ENCODE measurements at places on chromosomes 4 and X.

GRCh38 chrX:110401135-110401534 is 42.5 kb downstream of the RTL9 start:
- DNase-seq = no peak

DNA sequence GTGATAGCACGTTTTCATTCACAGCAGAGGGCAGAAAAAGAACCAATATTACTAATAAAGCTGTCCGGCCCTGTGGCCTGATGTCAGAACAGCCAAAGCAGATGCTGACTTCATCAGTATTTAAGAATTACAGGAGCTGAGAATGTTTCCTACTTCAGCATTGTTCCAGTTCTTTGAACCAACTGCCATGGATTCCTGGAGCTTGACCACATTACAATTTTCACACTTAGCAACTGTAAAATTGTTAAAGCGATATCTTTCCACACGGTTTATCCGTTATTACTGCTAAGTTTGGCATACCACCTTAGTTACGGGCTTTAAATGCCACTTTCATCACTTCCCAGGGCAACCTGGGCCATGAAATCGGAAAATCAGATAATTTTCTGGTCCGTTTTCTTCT is 118.2 kb downstream of the EPHA5 start:
- DNase-seq = no peak

DNA sequence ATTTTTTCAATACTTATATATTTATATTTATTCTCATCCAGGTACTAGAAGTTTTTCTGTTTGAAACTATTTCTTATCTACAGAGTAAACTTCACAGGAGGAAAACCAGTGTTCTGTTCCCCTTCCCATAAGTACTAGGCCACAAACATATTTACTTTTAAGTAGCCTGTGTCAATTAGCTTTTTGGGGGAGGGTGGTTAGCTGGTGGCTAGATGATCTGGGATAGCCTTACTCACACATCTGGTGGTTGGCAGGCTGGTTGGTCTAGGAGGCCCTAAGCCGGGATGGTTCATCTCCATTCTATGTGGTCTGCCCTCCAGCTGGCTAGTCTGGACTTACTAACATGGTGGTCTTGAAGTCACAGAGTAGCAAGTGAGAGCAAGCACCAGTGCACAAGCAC is 6.2 kb downstream of the JADE3 start:
- DNase-seq = no peak

DNA sequence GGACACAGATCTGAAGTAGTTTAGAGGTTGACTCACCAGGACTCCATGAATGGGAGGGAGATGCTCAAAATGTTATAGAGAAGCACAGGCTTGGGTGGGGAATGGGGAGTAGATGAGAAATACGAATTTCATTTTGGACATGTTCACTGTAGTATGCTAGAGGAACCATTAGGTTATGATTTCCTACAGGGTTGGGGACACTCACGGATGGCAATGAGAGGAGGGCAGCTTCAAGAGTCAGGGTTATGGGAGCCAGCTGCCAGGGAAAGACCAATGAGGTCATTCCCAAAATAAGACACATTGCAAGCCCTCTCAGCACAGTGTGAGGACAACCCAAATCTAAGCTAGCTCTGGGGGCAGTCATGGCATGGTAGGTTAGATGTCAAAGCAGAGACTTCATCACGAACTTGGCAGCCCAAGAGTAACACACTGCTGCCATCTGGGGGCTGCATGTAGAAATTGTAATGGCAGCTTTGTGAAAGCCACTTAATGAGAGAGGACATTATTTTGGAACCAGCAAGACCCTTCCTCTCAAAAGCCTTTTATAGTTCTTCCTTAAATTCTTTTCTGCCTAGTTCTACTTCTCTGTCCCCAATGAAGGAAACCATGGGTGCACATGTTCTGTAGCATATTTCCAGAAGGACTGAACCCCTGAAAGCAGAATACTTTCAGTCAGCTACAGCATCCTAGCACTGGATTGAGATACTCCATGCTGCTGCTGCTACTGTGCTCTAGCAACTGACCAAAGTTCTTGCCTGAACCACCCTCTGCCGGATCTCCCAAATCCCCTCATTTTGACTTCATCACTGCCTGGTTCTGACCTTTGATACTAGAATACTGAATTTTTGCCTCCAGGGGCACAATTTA is 16.2 kb upstream of the ZCCHC12 start:
- peak; percentile 37 for DNase-seq

DNA sequence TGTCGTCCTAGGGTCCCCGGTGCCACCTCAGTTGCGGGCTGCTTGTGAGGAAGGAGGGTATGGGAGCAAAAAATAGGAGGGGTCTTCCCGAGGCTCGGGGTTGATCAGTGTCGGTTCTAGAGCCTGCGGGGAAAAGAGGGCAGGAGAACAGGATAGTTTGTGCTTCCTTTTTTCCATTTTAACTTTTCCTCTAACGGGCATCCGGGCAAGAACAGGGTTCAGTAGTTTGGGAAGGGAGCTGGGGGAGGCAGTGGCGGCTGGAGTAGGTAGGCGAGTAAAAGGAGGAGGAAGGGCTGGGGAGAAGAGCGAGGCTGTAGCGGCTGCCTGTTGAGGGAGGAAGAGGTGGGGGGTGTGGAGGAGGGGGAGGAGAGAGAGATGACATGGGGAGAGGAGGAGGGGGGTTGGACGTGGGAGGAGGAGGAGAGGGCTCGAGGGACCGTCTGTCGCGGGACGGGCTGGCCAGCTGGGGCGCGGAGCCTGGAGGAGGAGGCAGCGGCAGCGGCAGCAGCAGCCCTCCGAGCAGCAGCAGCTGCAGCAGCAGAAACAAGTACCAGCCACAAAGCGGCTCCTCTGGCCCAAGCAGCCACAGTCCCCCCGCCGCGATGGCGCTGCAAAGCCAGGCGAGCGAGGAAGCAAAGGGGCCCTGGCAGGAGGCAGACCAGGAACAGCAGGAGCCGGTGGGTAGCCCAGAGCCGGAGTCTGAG is at the start of gene SLC16A2:
Gene SLC16A2, plus strand, starts transcription at position 458 of the 704 bp plus-strand sequence. Its CDS starts 145 bp downstream, at position 603.
- peak; percentile 76 for DNase-seq

- no peak for DNase-seq
Observed at GRCh38 chr4:53040459-53040815, 178.3 kb downstream of the RASL11B start.

GRCh38 chr4:119678761-119679160 is 50.2 kb upstream of the PDE5A start:
- no peak for DNase-seq

GRCh38 chrX:63424063-63424462 is 72.9 kb upstream of the SPIN4 start:
- DNase-seq = no peak

- no peak for DNase-seq
Observed at GRCh38 chr4:68883870-68884269, 67.7 kb downstream of the UGT2A3 start.

GRCh38 chr4:162684371-162684700 is 482.4 kb downstream of the NAF1 start:
- DNase-seq = no peak

Data from hepatic stellate cell (primary cell).